ENCODE measurements at places on chromosomes 1 and 21.
A peak's percentile ranks its signal among the peaks of the same experiment; 100 is the strongest.

GRCh38 chr1:66176832-66177231 lies 357.1 kb upstream of the SGIP1 start:
- DNase-seq = no peak

DNA sequence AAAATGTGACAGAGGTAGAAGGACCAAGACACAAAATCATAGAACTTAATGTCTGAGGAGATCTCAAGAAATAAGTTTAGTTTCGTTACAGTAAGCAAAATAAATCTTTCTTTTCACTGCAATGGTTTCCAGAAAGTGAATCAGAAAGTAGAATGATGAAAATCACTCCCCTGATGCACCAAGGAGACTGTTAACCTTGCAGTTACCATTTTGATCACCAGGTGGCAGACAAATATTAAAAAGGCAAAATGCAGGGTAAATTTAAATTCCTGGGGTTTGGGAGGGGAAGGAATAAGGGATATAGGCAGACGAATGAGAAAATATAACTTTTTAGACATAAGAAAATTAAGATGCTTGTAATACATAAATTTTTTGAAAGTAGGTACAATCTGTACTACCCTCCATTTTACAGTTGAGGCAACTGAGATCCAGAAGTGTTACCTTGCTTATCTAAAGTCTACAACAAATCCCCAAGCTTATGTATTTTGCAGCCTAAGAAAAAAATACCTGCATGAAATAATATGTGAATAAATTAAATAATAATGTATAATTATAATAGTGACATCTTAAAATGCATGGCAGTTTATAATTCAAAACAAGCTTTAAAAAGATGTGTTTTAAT lies 253.2 kb downstream of the CRB1 start:
- peak; percentile 44 for DNase-seq

DNA sequence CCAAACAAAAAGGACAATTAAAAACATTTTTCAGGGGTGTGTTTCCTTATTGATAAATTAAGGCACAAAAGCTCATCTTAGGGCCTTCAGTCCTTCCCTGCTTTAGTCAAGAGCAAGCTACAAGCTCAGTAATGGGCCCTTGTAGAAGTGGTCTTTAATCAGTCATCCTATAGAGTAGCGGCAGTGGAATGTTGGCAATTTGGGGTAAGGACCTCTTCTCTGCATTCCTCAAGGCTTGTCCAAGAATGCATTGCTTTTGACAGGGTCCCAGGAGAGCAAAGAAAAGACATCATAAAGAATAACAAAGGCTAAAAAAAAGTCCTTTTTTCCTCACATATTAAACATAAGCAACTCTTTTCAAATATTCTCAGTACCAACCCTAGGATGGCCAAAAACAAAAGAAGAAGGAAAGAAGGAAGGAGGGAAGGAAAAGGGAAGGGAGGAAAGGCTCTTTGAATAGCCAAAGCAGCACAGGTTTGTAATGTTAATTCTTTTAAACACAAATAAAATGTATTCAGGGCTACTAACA lies 27.3 kb upstream of the CAMK1G start:
- no peak for DNase-seq

DNA sequence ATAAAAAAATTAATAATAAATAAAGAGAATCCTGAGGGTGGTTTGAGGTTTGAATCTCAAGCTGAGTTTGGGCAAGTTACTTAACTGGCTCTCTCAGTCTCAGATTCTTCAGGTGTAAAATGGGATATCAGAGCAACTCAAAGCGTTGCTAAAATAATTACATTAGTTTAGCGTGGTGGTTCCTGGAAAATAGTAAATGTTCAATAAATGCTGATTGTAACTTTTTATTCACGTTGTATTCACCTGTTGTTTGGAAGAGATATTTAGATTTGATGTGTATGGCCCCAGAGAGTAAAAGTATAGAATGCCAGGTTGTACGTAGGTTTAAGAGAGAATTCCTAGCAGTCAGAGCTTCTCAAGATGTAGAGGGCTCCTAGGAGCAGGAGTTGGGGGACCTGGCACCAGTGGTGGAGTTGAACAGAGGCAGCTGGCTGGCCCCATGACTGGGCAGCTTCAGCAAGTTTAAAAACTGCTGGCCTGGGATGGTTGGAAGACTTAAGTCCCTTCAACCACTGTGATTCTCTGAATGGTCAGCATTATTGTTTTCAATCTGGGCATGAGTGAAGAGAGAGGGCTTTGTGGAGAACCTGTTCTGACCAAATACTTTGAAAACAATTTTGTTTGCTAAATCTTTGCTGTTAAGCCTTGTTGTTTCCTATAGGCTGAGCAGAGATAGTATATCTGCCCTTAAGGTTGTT lies 22.4 kb downstream of the PRCC start:
- no peak for DNase-seq

DNA sequence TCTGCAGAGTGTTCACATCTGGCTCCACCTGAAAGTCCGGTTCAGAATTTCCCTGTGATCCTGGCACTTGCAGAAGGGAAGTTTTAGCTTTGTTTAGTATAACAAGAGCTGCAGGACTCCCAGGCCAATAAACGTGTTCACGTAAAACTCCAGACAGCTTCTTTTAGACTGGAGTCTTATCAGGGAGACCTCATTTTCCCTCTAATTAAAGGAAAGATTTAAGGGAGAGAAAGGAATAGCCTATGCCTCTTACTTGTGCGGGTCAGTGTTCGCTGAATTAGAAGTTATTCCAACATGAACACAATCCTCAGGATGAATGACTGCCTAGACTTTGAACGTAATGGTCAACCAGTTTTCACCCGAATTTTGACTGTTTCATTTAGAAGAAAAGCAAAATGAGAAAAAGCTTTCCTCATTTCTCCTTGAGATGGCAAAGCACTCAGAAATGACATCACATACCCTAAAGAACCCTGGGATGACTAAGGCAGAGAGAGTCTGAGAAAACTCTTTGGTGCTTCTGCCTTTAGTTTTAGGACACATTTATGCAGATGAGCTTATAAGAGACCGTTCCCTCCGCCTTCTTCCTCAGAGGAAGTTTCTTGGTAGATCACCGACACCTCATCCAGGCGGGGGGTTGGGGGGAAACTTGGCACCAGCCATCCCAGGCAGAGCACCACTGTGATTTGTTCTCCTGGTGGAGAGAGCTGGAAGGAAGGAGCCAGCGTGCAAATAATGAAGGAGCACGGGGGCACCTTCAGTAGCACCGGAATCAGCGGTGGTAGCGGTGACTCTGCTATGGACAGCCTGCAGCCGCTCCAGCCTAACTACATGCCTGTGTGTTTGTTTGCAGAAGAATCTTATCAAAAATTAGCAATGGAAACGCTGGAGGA lies 202.1 kb upstream of the SGIP1 start:
- DNase-seq = peak; percentile 71

DNA sequence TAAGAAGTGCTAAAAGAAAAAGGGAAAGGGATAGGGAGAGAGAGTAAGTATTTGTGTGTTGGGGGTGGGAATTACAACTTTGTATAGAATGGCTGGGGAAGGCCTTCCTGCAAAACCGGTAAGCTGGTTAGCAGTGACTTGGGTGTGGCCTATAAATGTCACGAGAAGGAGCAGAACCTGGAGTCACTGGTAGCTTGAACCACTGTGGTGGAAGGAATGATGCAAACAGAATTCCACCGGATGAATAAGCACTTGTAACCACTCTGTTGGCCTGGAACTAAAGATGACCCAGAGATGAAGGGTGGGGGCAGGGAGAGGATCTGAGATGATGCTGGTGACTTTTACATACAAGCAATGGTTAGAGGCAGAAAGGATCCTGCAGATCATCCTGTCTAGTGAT lies 8.9 kb downstream of the XKR8 start:
- DNase-seq = no peak

GRCh38 chr1:39076127-39076798 lies 50.1 kb downstream of the NDUFS5 start:
- DNase-seq = no peak

- DNase-seq = no peak
Observed at GRCh38 chr1:156167536-156167935, 14.2 kb downstream of the SEMA4A start.

DNA sequence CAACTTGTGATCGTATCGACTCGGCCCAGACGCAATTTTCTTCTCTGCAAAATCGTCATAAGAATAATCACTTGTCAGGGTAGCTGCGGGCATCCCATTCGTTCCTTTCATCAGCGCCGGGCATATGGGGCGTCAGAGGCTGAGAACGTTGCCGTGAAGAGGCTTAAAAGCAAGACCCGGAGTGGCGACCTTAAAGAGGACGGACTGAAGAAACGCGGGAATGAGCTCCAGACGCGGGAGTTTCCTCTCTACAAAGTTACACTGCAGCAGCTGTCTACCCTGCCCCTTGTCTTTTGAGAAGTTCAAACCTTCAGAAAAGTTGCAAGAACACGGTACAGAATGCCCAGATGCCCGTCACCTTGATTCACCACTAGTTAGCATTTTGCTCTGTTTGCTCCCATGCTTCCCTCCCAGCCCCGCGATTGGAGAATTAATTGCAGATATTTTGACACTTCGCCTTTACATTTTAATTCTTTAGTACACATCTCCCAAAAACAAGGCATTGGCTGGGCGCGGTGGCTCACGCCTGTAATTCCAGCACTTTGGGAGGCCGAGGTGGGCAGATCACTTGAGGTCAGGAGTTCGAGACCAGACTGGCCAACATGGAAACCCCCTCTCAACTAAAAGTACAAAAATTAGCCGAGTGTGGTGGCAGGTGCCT lies 967 bp downstream of the CENPS start:
- peak; percentile 11 for DNase-seq

DNA sequence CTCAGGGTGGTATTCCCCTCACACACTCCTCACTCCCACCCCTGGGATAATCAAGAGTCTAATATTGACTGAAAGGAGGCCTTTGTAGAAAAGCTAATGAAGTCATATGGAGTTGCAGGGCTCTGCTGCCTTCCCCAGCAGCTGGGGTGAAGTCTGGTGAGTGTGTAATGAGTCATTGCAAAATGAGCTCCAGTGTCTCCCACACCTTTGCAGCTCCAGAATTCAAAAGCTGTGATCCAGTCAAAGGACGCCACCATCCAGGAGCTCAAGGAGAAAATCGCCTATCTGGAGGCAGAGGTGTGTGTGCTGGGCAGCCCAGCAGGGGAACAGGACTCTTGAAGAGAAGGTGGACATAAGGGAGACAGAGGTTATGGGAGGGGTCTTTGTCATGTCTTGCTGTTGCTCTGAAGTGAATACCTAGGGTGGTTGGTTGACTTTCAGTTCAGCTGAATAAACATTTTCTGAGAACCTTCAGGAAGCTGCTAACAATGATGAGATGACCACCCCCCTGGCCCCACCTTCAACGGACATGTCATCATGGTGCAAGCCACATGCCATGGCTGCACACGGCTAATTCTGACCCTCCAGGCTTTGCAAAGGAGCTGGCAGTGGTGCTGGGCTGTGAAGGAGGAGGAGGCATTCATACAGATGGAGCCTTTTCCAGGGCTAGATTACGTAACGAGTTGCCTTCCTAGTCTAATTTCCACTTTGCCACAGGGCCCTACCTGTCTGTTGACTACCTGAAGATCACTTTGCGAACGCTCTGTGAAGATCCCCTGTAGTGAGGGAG lies 32.2 kb upstream of the SNX27 start:
- no peak for DNase-seq

DNA sequence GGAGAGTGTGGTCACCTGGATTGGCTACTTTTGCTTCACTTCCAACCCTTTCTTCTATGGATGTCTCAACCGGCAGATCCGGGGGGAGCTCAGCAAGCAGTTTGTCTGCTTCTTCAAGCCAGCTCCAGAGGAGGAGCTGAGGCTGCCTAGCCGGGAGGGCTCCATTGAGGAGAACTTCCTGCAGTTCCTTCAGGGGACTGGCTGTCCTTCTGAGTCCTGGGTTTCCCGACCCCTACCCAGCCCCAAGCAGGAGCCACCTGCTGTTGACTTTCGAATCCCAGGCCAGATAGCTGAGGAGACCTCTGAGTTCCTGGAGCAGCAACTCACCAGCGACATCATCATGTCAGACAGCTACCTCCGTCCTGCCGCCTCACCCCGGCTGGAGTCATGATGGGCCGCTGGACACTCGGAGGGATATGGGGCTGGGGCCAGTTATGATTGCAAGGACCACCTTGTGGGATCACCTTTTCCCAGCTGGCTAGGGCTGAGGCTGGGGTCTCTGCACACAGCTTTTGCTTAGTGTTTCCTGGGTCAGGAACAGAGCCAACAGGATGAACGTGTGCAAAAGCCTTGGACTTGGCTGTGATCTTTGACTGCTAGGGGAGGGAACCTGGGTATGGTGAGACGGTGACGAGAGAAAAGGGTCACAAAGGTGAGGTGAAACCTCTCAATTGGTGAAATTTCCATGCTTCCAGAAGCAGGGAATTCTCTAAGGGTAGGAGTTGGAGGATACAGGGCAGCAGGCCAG lies 4.3 kb upstream of the GNAI3 start:
- DNase-seq = no peak

DNA sequence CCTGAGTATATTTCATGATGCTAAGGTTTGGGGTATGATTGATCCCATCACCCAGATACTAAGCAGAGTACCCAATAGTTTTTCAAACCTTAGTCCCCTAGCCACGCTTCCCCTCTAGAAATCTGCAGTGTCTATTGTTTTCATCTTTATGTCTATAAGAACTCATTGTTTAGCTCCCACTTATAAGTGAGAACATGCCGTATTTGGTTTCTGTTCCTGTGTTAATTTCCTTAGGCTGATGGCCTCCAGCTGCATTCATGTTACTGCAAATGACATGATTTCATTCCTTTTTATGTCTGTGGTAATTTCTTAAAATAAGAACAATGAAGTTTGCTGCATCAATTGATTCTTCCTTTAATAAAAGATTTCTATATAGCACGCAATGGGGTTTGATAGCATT lies 301.3 kb downstream of the PLPP3 start:
- DNase-seq = no peak

- no peak for DNase-seq
Observed at GRCh38 chr1:180165509-180166435, 11.1 kb downstream of the QSOX1 start.

- DNase-seq = peak; percentile 80
Observed at GRCh38 chr21:17512253-17513213, at the start of gene CXADR. CXADR (plus strand) TSS chr21:17513043; CDS start chr21:17513130, 87 bp downstream.

- DNase-seq = no peak
Observed at GRCh38 chr1:169103002-169103401, 3.5 kb upstream of the ATP1B1 start.
